Pancreas (tissue), 10 donors: ENCODE measurements at places on chromosomes 7 and 10. TPM values are rescaled to one million over a fixed set of nuclear protein-coding genes. Genes with fewer than 3 reads are reported as not detected.

GRCh38 chr10:133059093-133059470 is 28.6 kb upstream of the ADGRA1 start:
- no peaks in the 10 kb centered on the region for H3K27me3 ChIP-seq
- H3K36me3 ChIP-seq = no peaks in the 10 kb centered on the region
- H3K4me3 ChIP-seq = no peak overlapping the region
- no peak overlapping the region for H3K27ac ChIP-seq
- no peaks in the 10 kb centered on the region for H3K4me1 ChIP-seq
- no peak for DNase-seq

Gene STEAP4
- 3.2 TPM for polyA plus RNA-seq

DNA sequence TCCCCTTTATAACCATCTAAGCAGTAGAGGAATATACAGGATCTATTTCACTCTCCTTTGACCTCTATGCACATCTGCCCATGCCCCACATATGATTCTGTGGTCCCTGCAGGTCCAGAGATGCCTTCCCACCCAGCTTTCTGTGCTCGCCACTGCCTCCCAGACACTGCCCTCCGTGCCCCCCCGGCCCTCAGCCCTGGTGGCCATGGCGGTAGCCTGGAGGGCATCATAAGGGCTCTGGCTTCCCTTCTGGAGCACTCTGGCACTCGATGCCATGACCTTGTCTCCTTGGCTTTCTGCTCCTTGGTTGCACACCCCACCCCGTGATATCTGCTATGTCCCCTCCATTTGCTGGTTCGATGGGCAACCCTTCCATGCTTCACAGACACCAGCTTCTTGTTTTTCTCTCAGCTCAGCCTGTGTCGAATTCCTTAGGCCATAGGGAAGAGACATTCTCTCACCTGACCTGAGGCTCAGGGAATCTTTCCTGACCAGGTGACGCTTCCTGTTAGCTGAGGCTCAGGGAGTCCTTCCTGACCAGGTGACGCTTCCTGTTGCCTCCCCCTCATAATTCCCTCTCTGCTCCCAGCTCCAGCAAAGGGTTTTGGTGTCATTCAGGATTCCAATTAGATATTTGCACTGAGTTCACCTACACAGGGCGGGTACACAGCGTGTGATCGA is 100.4 kb upstream of the GLI3 start:
- DNase-seq = no peak
- no peak overlapping the region for H3K27ac ChIP-seq
- H3K4me3 ChIP-seq = no peak overlapping the region
- no peaks in the 10 kb centered on the region for H3K4me1 ChIP-seq
- no peaks in the 10 kb centered on the region for H3K27me3 ChIP-seq

DNA sequence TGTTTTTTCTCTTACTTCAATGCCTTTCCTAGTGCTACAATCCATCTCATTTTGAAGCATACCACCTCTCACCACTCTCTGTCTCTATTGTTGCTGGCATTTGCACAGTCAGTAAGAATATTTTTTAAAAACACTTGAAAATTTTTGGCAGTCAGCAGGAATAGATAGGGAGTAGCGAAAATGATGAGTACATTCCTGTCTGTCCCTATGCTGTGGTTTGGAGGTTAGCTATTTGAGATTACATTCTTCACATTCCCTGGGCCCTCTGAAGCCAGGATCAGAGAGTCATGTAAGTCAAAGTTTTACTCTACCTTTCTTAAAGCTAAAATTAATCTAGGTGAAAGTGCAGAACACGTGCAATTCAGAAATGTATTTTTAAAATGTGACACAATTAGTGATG is 53.0 kb upstream of the MAGI2 start:
- no peak overlapping the region for H3K4me3 ChIP-seq
- no peaks in the 10 kb centered on the region for H3K36me3 ChIP-seq
- no peaks in the 10 kb centered on the region for H3K27me3 ChIP-seq

Gene MRC1
- 2.2 TPM for polyA plus RNA-seq
